ENCODE measurements at places on chromosomes 1 and 21.

GRCh38 chr21:46080171-46081021 lies 17.5 kb upstream of the COL6A2 start:
- no peak for DNase-seq

- no peak for DNase-seq
These were observed 1.4 kb downstream of the PPM1J start for GRCh38 chr1:112713466-112714312.

DNA sequence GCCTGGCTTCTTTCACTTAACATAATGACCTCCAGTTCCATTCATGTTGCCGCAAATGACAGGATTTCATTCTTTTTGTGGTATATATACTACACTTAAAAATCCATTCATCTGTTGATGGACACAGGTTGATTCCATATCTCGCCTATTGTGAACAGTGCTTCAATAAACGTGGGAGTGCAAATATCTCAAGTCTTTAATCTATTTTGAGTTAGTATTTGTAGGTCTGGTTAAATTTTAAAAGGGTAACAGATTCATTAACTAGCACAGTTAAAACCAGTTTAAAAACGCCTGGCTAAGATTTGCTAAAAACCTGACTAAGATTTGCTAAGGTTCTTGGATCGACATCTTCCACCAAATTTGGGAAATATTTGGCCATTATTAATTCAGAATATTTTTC lies 45.7 kb downstream of the CRB1 start:
- DNase-seq: no peak

DNA sequence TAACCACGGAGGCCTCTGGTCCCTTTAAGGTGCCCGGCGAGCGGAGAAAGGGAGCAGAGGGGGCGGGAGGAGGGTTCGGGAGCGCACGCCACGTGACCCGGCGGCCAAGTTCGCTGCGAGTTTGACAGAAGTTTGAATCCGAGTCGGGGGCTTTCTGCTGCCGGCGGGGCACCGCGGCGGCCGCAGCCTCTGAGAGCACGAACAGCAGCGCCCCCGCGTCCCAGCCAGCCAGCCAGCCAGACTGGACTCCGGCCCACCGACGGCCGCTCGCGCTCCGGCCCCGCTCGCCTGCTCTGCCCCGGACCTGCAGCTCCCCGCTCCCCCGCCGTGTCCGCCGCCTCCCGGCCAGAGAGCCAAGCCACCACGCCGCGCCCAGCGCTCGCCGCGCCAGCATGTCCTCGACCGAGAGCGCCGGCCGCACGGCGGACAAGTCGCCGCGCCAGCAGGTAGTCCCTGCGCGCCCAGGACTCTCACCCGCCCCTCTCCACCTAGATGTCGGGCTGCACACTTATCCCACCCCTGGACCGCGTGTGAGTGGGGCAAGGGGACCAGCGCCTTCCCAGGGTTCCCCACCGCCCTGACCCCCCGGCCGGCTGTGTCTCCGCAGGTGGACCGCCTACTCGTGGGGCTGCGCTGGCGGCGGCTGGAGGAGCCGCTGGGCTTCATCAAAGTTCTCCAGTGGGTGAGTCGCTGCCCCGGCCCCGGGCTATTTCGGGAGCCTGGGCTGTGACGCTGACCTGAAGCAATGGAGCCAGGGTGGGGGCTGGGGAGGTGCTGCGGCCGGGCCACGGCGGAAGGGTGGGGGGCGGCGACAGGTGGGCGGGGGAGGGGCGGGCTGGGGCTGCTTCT lies at the start of gene SYPL2:
SYPL2 (plus strand) TSS at position 95 of the 849 bp plus-strand sequence; CDS start at position 393, 298 bp downstream.
- no peak for DNase-seq

GRCh38 chr1:27662707-27663393 lies 9.1 kb downstream of the IFI6 start:
- peak; percentile 85 for DNase-seq

DNA sequence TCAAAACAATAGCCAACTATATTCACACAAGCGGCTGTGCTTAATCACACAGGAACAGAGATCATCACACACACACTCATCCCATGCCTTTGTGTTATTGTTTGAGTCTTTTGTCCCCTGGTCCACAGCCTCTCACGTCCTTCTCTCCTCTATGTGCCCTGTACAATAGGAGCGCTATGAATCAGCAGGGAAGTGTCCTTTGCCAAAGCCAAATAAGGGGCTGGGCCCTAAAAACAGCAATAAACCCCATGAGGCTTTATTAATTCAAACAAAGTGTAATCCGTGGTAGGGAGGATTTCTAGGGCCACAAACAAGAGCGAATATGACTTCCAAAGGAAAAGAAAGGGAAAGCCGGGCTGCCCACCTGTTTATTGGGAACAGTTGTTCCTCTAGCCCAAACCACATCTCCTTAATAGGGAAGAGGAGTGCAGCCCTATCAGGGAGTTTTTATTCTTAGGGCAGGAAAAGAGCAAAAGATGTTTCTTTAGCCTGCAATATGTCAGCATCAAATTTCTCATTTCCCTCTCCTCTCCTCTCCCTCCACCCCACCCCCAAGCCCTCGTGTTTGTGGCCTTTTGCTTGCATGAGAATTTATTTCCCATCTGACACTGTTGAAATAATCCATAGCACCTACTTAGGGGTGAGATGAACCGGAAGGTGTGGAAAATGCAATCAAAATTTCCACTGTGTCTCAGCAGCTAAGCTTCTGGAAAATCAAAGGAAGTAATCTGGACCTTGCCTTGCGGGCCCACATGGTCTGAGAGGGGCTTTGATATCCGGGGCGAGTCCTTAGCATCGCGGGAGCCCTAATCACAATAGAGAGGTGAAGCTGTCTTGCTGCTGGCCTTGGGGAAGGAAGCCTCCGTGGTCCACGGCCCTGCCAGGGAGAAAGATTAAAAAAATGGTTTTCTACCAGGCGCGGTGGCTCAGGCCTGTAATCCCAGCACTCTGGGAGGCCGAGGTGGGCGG lies 45.3 kb upstream of the ITPKB start:
- DNase-seq: no peak

GRCh38 chr1:55382806-55383305 lies 167.7 kb upstream of the USP24 start:
- no peak for DNase-seq

GRCh38 chr1:171984850-171985485 lies 143.7 kb downstream of the DNM3 start:
- DNase-seq: no peak

GRCh38 chr1:59543211-59543668 lies 246.3 kb downstream of the FGGY start:
- DNase-seq: no peak

- no peak for DNase-seq
These were observed 229.7 kb upstream of the CACYBP start for GRCh38 chr1:174769961-174770549.

DNA sequence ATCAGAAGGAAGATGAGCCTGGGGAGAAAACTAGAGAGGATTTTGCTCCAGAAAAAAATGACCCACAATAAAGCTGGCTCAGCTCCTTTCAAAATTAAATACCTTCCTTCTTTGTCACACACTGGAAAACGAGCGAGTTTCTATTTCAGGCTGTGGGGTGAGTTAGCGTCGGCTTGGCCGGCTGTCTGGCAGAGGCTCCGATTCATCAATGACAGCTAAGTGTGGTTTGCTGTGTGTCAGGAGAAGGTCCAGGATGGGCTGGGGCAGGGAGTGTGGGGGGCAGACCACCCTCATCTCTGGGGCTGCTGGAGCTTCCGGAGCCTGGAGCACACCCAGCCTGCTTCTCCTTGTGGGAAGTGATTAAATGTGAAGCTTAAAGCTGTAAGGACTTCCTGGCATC lies 120.2 kb downstream of the ETS2 start:
- no peak for DNase-seq

DNA sequence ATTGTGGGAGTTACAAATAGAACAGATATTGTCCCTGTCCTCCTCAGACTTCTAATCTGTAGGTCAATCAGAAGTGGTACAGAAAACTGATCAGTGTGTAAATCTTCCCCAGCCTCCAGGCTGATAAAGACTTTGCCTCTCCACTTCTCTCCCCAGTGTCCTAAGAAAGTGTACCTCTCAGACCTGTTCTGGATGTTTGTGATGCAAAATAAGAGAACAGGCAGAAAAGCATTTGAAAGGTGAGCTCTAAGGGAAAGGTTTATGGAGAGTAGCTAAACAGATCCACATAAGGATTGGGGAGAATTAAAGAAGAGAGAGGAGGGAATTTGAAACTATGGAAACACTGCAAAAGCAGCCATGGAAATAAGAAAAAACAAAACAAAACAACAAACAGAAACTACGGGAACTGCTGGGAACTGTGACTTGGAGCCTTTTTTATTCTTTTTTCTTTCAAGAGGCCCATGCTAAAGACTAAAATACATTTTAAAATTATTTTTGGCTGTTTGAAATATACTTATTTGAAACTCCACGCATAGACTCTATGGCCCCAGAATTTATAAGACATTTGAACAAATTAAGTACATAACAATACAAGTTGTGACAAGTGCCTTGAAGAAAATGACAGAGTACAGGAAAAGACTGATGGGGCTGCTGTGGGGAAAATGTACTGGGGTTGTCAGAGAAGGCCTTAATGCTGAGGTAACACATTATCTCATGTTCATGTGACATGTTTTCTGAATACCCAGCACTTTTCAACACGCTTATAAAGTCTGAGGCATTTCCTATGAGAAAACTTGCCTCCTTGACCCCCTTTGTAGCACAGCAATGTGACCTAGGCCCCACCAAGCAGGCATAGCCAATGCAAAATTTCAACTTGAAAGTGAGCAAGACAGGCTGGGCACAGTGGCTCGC lies 51.2 kb downstream of the TRAF5 start:
- no peak for DNase-seq

DNA sequence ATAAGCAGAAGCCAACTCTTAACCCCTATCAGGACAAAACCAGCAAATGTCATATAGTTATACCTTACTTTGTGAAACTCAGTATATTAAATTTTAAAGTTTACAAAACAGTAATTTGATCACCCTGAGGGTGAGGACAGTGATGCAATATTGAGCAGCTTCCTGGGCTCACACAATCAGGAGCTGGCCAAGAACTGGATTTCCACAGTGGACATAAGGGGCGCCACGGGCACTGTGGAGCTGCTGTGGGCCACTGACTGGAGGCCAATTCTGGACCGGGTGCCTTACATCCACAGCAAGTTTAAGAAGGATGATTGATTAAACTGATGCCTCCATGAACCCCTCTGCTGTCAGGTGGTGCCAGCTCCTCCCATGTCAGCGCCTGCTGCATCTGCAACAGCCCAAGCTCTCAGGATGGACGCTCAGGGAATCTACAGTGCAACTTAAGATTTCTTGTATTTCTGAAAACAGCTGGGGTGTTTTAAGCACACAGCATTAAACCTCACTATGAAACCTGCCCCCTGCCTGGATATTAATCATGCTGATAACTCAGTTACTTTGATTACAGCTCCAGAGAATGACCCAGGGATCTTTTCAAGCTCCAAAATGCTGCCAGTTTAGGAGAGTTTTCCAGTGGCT lies 55.9 kb downstream of the TOR3A start:
- no peak for DNase-seq

DNA sequence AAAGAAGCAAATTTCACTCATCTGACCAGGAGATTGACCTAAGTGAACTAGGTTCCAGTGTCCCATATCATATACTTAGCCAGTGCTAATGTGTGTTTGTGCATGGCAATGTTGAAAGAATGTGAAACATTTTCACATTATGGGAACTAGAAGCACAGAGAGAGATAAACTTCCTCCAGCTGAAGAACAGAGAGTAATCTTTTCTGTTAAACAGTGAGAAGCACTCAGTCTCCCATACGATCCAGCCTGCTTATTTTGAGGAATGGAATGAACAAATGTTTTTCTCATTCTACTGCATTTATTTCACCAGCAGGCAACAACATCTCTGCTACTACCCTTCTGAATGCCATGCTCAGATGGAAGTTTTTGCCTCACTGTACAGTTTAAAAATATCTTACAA lies 170.5 kb downstream of the TTLL7 start:
- DNase-seq: no peak

- no peak for DNase-seq
These were observed 128.6 kb downstream of the HUNK start for GRCh38 chr21:32001390-32001789.

- no peak for DNase-seq
These were observed 33.1 kb upstream of the MEF2D start for GRCh38 chr1:156533568-156534220.

GRCh38 chr1:219460896-219461815 lies 151.7 kb downstream of the ZC3H11B start:
- no peak for DNase-seq

- DNase-seq: no peak
These were observed 113.5 kb downstream of the MAP3K21 start for GRCh38 chr1:233440951-233441401.

- DNase-seq: no peak
These were observed 1583.9 kb downstream of the MRPL39 start for GRCh38 chr21:24023402-24023801.

DNA sequence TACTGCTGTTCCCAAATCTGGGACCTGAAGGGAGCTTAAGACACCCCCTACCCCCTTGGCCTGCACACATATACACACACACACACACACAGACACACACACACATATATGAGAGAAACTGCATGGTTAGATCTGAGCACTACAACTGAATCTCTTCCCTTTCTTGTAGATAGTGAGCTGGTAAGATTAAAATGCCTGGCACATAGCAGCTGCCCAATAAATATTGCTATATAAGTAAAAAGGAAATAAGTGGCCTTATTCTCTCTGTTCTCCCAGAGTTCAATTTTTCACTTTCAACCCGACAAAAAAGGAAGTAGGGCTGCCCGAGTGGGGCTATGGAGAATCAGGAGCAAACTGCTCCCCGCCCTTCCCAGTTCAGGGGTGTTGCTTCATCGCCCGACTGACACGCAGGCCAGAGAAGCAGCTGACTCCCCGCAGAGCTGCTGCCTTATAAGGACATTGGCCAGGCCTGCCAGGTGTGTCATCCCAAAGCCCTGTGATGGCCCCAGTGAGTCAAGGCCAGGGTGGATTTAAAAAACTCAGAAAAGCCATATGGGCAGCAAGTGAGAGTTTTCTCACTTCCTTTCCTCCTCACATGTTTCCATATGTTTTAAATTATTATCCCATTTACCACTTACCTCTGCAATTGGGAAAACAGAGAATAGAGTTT lies 106.5 kb upstream of the SLC44A3 start:
- no peak for DNase-seq

DNA sequence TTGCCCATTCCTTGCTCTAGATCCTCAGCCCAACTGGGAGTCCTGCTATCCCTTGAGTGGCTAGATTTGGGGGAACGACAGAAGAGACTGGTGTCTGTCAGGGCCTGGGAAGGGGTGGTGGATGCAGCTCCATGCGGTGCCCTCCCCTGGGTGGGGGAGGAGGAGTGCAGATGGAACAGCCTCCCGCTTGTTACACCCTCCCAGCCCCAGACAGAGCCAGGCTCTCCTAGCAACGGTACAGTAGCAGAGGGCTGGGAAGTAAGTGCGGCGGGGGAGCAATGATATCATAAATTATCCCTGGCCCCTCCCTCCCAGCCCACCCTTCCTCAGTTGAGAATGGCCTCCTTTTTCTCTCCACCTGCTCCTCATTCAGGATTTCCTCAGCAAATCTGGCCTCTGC lies 37.2 kb downstream of the RHBG start:
- no peak for DNase-seq

- DNase-seq: no peak
These were observed 41.8 kb downstream of the KIAA0040 start for GRCh38 chr1:175150596-175151319.

DNA sequence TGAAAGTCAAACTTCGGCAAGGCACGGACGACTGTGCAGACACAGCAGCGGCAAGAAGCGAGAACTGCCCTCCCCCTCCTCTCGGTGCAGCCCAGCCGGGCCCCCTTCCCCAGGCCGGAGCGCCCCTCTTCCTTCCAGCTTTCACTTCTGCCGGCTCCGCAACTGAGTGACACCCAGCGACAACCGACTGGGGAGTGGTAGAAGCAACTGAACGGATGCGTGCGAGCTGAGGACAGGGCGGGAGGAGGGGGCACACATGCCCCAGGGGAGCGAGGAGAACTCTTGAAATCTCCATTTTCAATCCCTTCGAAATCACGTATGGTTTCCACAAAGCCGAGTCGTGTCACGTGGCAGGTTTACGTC lies 146.6 kb downstream of the PGBD5 start:
- DNase-seq: no peak

All from activated T-helper 9 cell treated with anti-CD3 and anti-CD28 coated beads, Interleukin-2, amount 50 U/mL, for 16 hours (primary cell).